ENCODE measurements at places on chromosomes 2 and 18. TPM values are rescaled to one million over a fixed set of nuclear protein-coding genes. Genes with fewer than 3 reads are reported as not detected.

Gene KCNJ3
- total RNA-seq, result not detected

- no peak for DNase-seq
Observed at GRCh38 chr2:118268268-118268667, 180.0 kb downstream of the INSIG2 start.

- peak; percentile 42 for DNase-seq
Observed at GRCh38 chr2:32358111-32358482, 1.3 kb downstream of the BIRC6 start.

DNA sequence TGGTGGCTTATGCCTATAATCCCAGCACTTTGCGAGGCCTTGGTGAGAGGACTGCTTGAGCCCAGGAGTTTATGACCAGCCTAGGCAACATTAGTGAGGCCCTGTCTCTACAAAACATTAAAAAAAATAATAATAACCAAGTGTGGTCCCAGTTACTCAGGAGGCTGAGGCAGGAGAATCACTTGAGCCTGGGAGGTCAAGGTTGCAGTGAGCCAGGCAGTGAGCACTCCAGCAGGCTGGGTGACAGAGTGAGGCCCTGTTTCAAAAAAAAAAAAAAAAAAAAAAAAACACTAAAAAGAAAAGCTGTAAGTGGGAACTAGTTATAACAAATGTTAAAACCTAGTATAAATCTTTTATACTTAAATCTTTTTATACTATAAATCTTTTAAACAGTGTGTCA lies 146.2 kb upstream of the ITGA4 start:
- no peak for DNase-seq

- DNase-seq, result no peak
Observed at GRCh38 chr18:65769652-65770051, 18.8 kb downstream of the CDH7 start.

DNA sequence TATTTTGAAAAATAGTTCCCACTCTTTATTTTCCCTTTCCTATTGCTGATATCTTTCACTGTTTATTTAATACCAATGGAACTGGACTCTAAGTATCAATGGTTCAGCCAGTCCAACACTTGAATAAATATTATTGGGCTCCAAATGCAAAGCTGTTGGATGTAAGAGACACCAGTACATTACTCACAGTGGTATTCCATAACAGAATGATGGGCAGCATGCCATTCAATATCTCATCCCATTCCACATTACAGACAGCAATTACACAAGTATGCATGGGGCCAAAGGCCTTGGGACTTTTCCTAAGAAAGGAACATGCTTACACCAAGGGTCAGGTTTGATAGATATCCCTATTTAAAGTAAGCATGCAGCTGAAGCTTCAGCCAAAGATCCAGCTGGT lies 231.9 kb downstream of the RND3 start:
- peak; percentile 53 for DNase-seq

GRCh38 chr2:49045083-49045482 lies 109.2 kb downstream of the FSHR start:
- DNase-seq, result no peak

DNA sequence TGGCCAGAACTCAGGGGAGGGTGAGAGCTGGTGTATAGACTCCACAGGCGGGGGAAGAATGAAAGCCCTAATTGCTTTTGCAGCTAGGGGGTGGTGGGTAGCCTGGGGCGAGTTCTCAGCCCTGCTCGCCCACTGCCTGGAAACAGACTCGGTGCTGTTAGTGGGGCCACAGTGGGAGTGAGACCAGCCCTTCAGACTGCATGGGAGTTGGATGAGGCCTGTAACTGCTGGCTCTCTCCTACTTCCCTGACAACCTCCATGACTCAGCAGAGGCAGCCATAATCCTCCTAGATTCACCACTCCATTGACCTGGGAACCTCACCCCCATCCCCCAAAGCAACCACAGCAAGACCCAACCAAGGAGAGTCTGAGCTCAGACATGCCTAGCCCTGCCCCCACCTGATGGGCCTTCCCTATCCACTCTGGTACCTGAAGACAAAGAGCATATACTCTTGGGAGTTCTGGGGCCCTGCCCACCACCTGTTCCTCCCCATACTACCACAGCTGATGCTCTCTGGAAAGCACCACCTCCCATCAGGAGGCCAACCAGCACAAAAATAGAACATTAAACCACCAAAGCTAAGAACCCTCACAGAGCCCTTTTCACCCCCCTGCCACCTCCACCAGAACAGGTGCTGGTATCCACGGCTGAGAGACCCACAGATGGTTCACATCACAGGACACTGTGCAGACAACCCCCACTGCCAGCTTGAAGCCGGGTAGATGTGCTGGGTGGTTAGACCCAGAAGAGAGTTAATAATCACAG lies 226.3 kb downstream of the EIPR1 start:
- no peak for DNase-seq

GRCh38 chr2:232013701-232014353 lies 52.3 kb downstream of the DIS3L2 start:
- DNase-seq, result peak; percentile 95

DNA sequence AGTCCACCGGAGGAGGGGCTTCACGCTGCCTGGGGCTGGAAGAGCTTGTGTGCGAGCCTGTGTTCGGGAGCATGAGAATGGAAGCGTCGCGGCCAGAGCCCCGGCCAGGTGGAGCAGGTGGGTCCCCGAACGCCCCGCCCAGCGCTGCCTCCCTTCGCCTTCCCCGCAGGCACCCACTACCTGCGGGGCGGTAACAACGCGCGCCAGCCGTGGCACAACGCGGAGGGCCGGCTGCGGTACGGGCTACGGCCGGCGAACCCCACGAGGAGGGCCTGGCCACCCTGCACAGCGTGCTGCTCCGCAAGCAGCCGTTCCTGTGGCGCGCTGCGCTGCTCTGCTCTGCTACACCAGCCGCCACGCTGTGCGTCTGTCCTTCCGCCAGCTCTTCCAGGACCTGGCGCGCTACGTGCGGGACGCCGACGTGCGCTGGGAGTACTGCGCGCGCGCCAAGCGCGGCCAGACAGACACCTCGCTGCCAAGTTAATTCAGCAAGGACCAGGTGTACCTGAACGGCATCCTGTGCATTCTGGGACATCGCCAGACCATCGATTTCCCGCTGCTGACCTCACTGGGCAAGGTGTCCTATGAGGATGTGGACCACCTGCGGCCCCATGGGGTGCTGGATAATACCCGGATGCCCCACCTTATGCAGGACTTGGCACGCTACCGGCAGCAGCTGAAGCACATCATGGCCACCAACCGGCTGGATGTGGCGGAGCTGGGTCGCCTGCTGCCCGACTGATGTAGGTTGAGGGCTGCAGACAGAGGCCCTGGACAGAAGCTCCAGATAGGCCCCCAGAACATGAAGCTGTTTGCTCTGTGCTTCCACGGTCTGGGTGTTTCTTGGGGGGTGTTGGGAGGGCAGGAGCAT lies 200.6 kb downstream of the NAPG start:
- DNase-seq, result no peak

Gene DSC2
- not detected for total RNA-seq

All from M059J (cell line).